ENCODE measurements at places on chromosomes 3 and 15.

- DNase-seq: no peak
Measured at GRCh38 chr3:25218362-25218761, 209.7 kb upstream of the RARB start.

- no peak for DNase-seq
Measured at GRCh38 chr3:84993956-84994355, 35.2 kb downstream of the CADM2 start.

- no peak for DNase-seq
Measured at GRCh38 chr3:107989661-107990060, 101.2 kb downstream of the CD47 start.

DNA sequence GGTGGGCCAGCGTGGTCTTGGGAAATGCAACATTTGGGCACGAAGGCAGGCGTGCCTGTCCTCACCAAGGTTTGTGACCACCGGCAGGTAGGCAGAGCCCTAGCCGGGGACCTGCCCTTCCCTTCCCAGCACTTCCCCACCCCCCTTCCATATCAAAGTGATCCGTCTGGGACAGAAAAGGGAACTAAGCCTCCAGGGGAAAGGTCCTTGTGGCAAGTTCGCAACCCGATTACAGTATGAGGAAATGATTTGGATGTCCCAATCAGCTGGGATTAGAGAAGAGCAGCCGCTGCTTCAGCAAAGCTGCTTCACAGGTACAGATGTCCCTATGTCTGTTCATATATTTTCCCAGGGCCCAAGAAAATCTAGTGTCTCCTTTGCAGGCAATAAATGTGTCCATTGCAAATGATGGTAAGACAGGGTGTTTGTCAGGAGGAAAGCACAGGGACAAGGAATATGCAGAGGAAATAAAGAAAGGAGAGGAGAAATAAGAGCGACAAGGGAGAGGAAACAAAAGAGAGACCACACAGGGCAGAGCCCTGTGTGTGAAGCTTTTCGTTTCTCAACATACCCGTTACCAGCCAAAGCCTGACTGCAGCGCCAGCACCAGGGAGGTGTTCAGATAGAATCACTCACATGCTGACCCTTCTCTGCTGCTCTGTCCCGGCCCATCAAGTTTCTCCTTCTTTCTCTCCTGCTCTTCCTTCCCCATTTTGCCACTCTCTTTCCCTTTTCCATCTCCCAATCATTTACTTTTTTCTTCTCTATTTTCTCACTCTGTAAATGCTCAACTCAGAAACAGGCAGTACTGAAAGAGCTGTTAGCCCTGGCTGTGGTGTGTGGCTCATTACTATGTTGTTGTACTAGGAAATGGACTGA is 17.4 kb upstream of the SECISBP2L start:
- no peak for DNase-seq

DNA sequence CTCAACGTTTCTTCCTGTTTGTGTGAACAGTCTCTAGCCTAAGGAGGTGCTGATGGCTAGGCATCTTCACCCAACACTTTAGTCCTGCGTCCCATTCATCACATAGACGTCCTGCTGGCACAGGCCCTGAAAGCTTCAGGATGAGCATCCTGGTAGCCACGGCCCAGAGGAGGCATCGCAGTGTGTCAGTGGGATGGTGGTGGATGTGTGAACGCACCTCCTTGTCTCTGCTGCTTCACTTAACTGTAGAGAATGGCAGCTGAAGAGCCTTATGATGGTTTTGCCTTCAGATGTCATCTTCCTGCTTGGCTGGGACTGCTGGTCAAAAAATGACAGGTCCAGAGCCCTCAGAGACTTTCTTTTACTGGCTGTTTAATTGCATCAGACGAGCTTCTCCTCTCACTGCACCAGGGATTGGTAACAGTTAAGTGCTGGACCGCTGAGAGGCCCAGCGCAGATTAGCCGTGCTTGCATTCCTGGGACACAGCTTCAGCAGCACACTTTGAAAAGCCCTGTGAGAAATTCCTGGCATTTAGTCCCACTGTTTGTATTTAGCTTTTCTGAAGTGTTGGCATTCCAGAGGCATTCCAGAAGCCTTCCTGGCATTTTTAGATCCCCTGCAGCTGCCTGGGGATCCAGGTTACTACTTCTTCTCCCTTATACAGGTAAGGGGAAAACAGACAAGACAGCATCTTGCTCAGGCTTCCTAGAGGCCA is 132.4 kb upstream of the PLXNA1 start:
- DNase-seq: no peak

DNA sequence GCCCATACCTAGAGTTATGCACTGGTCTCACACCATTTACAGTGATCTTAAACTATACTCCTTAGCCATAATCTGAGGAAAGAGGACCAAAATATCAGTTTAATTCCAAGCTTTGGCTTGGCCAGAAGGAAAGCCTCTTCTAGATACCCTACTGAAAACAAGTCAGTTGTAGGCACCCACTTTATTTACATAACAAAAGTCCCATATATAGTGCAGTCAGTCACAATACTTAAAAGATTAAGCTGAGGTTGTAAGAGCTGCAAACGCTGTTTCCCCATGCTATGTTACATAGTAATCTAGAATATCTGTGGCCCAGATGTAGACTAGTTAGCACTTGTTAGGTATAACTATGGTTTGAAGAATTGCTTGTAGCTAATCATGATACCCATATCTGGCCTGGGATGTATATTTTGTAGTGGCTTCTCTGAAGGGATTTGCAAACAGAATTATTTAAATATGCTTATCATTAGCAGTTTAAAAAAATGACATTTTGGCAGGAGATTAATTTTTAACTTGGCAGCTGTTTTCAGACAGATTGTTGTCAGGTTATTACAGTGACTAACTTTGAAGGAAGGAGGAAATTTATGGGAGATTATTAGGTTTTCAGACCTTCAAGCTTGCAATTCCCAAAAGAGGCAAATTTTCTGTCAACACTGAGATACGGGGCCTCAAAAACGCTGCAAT is 160.4 kb upstream of the SLC2A2 start:
- DNase-seq: no peak

- no peak for DNase-seq
Measured at GRCh38 chr3:41853540-41854196, 108.2 kb downstream of the ULK4 start.

- DNase-seq: no peak
Measured at GRCh38 chr15:41856716-41857115, 18.1 kb downstream of the PLA2G4B start.

- no peak for DNase-seq
Measured at GRCh38 chr3:104989878-104990277, 376.8 kb upstream of the ALCAM start.

DNA sequence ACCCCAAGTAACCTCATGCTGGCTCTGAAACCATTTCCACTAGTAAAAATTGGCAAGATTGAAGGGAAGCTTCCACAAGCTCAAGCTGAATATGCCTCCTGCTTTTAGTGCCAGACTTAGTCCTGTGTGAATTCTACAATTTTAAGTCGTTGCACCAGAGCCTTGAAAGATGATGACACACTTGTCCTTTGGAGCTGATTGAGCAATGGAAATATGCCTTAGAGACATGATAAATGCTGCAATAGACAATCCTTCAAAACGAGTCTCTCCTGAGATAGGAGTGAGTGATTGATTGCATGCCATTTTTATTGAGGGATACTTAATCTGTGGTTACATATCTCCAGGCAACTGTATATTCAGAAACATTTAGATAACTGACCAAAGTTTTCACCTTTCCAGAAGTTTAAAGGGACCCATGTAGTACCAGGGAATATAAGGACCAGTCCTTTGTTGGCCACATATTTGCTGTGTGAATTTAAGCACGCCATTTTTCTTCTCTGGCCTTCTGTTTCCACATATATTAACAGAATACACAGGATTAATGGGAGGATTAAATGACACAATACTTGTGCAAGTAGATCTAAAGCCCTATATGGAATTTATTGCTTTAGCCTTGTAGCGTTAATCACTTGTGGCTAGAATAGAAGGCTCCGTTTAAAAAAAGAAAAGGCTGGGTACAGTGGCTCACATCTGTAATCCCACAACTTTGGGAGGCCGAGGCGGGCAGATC is 65.1 kb downstream of the PPARG start:
- DNase-seq: no peak

GRCh38 chr3:100993309-100993708 is at the start of gene ABI3BP:
Gene ABI3BP (minus strand): TSS chr3:100993421. CDS start chr3:100993384, 37 bp downstream.
- peak; percentile 82 for DNase-seq

DNA sequence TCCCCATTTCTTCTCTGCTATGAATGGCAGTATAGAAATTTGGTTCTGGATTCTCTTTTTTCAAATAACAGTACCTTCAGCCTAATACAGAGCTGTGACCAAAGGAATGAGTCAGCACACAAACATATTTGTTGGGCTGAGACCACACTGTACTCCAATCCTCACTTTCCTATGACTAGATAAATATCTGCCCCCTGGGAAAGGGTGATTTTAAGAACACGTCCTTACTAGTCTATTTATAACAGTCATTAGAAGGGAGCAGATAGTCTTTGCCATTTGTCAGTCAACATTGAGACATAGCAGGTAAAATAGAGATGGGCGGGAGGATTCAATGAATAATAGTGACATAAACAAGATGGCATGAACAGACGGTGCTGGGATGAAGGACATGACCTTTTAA is 461.3 kb downstream of the MCTP2 start:
- DNase-seq: no peak

GRCh38 chr3:134338201-134338512 is 36.1 kb downstream of the AMOTL2 start:
- no peak for DNase-seq

- peak; percentile 84 for DNase-seq
Measured at GRCh38 chr15:90001683-90002427, 731 bp downstream of the ZNF710 start.

DNA sequence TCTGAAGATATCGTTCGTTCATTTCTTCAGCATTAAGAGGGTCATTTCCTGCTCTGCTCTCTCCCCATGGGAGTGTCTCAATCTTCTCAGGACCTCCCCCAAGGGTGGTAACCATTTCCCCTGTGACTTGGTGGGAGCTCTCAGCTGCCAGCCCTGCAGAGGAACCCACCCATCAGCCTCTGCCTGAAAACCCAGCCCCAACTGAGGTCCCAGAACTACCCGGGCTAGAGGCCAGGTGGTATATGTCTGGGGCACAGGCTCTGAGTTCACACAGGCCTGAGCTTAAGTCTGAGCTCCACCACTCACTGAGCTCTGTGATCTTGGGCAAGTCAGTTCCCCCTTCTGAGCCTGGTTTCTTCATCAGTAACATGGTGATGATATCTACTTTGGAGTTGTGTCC is 10.0 kb upstream of the ATP2B2 start:
- peak; percentile 63 for DNase-seq

GRCh38 chr3:4899710-4900109 is 79.5 kb upstream of the BHLHE40 start:
- no peak for DNase-seq

GRCh38 chr15:39613271-39613670 is 32.4 kb downstream of the THBS1 start:
- no peak for DNase-seq

- DNase-seq: no peak
Measured at GRCh38 chr3:99781761-99782160, 35.9 kb upstream of the CMSS1 start.

- DNase-seq: no peak
Measured at GRCh38 chr3:186168976-186169375, 60.1 kb upstream of the ETV5 start.

- no peak for DNase-seq
Measured at GRCh38 chr15:28944286-28944685, 58.5 kb downstream of the APBA2 start.

DNA sequence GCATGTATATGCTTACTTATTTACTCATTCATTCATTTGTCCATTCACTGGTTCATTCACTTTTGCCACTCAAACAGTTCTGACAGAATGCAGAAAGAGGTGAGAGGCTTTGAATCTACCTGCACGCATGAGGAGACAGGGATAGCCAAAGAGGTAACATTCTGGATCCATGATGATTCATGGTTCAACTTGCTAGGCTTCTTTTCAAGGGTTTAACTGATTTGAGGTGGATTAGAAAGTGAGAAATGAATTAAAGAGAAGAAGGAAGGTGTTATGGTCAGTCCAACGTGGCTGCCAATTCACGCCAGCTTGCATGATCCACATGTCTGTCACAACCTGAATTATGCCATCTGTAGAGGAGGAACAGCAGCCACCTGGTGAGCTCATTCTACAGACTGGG is 260.6 kb downstream of the ARRDC4 start:
- DNase-seq: no peak

GRCh38 chr15:77037388-77038209 is 33.3 kb downstream of the TSPAN3 start:
- DNase-seq: no peak

- DNase-seq: no peak
Measured at GRCh38 chr3:52090933-52091468, 34.6 kb upstream of the DUSP7 start.

DNA sequence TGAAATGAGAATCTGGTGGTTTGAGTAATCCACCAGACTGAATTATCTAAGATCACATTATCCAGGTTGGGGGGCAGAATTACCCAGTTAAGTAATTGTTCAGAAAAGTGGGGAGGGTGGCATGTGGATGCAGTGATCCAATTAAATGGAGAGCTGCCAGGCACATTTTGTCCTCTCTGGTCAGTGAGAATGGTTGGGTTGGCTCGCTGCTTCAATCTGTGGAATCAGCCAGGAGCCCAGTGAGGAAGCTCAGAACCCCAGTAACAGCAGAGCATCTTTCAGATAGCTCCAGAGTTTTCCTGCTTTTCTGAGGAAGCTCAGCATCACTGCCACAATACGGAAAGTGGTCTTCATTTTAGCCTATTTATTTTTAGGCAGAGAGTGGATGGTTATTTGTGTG is 6.4 kb upstream of the EXOG start:
- no peak for DNase-seq

DNA sequence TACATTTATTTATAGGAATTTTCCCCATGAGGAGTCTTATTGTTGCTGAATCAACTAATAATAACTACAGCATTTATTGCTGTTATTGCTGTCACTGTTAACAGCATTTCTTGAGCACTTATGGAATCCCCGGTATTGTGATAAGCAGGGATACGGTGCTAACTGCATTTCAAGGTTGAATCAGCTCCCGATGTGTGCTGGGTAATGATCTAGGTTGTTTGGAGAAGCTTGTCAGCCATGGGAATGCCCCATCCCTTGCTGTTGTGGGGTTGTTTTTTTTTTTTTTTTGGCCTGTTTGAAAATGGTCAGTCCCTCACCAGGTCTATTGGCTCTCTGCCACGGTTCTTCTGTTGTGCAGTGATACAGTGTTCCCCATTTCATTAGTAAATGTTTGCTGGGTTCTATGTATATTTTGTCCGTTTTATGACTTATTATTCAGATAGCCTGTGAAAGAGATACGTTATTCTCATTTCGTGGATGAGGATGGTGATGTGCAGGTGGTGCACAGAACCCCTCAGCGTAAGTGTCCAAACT is 48.5 kb downstream of the MED12L start:
- no peak for DNase-seq

DNA sequence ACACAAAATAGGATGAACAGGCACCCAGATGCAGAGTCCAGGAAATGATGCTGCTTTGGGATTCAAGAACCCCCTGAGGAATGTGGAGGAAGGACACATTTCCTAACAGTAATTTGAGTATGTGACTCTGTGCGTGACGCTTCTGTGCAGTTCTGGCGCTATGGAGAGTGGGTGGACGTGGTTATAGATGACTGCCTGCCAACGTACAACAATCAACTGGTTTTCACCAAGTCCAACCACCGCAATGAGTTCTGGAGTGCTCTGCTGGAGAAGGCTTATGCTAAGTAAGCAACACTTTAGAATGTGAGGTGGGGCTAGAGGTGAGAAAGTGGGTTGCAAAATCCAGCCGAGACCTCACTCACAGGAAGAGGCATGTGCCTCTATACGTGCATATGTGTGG is 28.3 kb downstream of the CAPN3 start:
- DNase-seq: peak; percentile 18

Data from suprapubic skin (tissue), 4 donors.